Stimulated activated CD4-positive, alpha-beta T cell treated with anti-CD3 and anti-CD28 coated beads, TNF-alpha, amount 100 ng/mL, for 24 hours (primary cell): ENCODE measurements at places on chromosomes 7 and 10.

GRCh38 chr10:105291571-105291970, 650.5 kb downstream of the SORCS3 start:
- no peak for DNase-seq

GRCh38 chr7:92615861-92616260, 25.7 kb upstream of the FAM133B start:
- no peak for DNase-seq

DNA sequence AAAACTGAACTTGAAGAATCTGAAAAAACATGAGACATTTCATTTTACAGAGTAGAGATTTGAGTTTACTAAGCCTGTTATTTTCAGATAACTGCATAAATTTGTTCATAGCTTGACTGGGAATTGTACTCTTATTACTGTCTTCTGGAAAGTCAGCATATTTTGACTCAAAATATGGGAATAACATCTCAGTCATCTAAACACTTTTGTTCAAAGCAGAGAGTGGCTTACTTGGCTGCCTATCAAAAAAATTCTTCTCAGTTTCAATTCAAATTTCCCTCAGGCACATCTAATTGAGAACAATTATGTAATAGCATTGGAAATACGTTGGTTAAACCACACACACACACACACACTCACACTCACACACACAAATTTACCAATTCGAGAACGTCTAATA, 384.6 kb downstream of the ARL4A start:
- no peak for DNase-seq

DNA sequence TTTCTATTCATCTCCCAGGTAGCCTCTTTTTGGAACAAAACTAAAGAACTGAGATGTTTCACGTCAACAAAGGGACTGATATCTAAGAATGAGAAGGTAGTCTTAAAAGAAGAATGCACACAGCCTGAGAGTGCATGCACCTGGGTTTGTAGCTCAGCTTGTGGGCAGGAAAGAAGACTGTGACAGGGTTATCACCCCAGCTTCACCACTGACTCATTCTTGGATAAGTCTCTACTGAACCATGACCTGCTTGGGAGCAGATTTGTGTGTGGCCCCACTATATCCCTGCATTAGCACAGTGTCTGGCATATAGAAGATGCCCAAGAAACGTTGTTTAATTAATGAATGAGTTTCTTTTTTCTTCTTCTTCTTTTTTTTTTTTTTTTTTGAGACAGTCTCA, 187.5 kb downstream of the GPAM start:
- DNase-seq = no peak

- DNase-seq = no peak
Measured at GRCh38 chr10:80261316-80262030, 28.0 kb downstream of the MAT1A start.

- DNase-seq = no peak
Measured at GRCh38 chr7:102189756-102190155, 96.9 kb upstream of the SH2B2 start.

GRCh38 chr7:36044101-36044892, 108.8 kb upstream of the EEPD1 start:
- no peak for DNase-seq

GRCh38 chr7:39589323-39590111, 23.3 kb downstream of the YAE1 start:
- peak; percentile 72 for DNase-seq
